ENCODE measurements at places on chromosomes 16 and 17.

GRCh38 chr17:13835151-13835550, 233.4 kb upstream of the HS3ST3A1 start:
- peak; percentile 76 for DNase-seq

- no peak for DNase-seq
Observed at GRCh38 chr16:50440531-50440930, 71.7 kb upstream of the BRD7 start.

GRCh38 chr16:57061084-57061905, 31.1 kb upstream of the CPNE2 start:
- DNase-seq: no peak

GRCh38 chr17:34850023-34850422, 111.2 kb downstream of the CCT6B start:
- no peak for DNase-seq

- DNase-seq: peak; percentile 22
Observed at GRCh38 chr17:2937331-2938003, 125.9 kb downstream of the OR1D5 start.

DNA sequence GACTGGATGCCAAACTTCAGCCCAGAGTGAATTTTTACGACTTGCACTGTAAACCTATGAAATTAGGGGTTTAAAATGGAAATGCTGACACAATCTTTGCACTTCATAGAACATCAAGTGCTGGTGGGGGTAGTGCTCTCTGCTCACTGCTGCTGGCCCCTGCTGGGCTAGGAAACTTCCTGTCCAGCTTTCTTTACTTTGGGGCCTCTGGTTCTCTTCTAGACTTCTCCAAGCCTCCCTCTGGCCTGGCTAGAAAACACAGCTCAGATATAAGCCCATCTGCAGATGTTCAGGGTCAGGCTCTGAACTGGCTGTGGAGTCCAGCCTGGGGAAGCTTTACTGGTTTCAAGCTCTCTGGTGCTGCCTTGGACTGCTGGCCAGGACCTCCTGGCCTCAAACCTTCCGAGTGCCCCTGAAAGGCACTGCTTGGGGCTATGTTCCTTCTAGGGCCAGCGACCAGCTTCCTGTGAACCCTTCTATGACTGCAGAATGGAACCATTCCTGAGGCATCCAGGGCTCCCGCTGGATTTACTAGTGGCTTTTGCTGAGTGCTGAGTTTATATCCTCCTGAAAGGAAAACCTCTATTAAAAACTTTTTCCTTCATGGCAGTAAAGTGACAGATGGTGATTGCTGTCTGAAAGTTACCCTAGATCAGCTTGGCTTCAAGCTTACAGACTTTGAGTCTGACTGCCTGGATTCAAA, 59.4 kb downstream of the TBX4 start:
- no peak for DNase-seq

DNA sequence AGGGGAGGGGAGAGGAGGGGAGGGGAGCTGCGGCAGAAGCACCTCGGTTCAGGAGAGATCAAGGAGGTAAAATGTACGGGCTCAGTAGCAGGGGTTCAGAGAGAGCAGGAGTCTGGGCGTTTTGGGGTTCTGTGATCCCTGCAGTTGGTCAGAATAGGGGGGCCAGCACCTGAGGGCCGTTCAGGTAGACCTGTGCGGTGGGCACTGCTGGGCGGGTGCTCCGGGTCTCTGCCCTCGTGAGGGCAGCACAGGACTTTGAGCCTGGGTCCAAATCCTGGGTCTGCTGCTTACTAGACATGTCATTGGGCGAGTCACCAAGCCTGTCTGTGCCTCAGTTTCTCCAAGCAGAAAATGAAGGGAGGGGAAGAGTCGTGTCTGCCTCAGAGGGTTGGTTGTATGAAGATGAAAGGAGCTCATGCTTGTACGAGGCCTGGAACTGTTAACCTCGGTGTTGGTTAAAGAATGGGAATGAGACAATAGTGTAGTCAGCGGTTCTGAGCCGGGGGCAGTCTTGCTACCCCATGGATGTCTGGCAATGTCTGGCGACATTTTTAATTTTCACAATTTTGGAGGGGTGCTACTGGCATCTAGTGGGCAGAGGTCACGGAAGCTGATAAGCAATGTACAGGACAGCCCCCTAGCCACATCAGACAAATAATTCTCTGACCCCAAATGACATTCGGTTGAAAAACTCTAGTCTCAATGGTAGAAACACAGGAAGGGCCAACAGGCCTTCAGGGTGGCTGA, 35.4 kb downstream of the OR1D5 start:
- no peak for DNase-seq
